ENCODE measurements at places on chromosomes 4 and X.

- DNase-seq: no peak
These were observed 172.6 kb upstream of the PSAPL1 start for GRCh38 chr4:7607156-7607910.

DNA sequence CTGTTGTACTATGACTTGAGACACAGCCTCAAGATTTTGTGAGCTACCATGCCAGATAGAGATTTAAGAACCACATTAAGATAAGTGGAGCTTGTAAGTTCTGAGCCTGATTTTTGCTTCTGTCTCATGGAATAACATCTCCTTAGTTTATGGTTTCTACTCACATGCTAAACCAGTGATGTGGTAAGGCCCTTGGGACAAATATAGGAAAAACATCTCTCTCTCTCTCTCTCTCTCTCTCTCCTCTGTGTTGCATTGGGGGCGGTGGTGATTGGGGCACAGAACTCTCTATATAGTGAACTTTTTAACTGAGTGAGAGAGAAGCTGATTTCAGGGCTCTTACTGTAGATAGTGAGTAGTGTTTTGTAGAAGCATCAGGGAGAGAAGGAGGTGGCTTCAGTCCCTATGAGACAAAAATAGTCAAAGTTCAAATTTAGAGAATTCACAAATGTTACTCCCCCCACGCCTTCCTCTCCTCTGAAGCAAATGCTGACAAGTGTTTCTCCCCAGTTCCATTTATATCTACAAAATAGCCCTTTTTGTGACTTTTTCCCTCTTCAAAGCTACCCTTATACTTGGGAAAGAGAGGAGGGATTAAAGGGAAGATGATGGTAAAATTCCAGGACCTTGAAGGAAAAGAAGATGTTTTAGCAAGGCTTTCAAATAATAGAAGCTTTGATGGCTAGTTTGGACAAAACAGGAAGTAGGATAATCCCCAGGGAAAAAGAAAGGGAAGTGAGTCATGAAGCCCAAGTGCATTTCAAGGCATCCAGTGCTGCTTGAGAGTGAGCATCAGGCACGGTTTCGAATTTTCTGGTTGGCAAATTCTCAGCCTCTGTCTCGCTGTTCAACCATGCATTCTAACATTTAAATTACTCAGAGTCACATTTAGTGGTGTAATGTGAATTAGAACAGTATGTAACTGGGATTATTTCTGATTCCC, 134.3 kb upstream of the AP1S2 start:
- peak; percentile 72 for DNase-seq

- DNase-seq: no peak
These were observed 2.7 kb upstream of the PIR start for GRCh38 chrX:15495801-15496200.

DNA sequence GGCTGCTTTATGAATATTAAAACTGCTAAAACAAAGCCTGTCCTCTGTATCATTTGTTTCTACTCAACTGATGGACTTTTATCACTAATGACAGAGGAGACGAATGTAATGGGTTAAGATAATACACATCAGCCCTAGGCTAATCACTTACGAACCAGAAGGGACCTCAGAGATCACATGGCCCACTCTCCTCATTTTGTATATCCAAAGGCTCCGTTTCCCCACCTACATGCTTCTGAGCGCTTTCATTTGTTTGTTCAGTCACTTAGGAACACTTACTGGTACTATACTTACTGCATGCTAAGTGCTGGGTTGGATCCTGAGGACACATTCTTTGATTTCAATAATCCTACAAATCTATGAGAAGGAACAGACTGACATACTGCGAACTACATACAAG, 169.3 kb downstream of the CEP135 start:
- no peak for DNase-seq

- no peak for DNase-seq
These were observed 90.2 kb downstream of the FAM53A start for GRCh38 chr4:1593881-1594345.

DNA sequence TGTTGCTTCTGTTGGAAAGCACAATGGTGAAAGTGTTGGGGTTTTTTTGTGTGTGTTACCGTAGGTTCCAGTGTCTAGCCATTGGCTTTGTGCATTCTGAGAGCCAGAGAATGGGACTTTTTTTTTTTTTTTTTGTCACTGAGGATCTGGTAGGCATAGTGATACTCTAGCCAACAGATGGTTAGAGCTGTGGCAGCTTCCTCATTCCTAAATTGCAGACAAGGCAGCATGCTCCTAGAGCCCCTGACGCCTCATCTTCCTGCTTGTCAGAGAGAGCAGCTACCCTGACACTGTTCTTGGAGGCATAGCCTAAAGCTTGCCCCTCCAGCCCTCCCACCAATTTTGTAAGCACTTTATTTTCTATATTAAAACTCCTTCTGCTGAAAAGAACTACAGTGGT, 27.0 kb downstream of the ARHGEF9 start:
- DNase-seq: no peak

GRCh38 chr4:16665942-16666551, 232.4 kb downstream of the LDB2 start:
- DNase-seq: peak; percentile 13

Data from foreskin fibroblast (primary cell).